A549 (cell line): ENCODE measurements at places on chromosomes 11 and 22.

- DNase-seq: peak; percentile 43
These were observed at the start of gene TRPC6 for GRCh38 chr11:101583251-101584128. Gene TRPC6 (minus strand): TSS chr11:101584007. CDS start chr11:101583503, 504 bp downstream.

GRCh38 chr11:131572423-131572822 lies 202.0 kb downstream of the NTM start:
- no peak for DNase-seq

DNA sequence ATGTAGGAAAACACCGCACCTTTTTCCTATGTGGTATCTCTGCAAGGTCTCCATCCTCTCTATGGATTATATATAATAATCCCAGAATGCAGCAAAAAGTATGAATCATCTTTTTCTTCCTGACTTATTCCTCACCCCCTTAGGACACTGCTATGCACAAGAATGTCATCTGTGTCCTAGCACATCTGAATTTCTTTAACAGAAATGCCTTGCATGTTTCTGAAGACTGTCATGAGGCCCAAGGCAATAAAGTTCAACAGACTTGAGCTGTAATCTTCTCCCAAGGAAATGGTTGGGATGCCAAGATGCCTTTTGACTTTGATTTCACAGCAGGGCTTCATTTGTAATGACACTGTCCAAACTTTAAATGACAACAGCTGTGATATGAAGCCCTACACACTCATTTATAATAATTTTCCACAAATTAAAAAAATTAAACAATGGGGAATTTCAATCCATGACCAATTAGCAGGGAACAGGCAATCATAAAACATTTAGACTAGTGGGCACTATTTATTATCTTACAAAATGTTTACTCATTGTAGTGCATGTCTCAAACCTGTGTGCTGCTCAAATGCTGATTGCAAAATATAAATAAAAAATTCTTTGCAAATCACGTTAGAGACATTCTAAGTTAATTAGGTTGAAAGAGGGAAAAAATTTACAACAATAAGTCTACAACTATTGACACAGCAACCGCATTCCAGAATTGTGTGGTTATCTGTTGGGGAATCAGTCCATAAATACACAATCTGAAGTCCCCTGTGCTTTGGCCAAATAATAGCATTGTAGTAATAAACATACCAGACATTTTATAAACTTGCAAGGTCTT lies 242.3 kb downstream of the SWAP70 start:
- DNase-seq: peak; percentile 96

- DNase-seq: no peak
These were observed 391.4 kb upstream of the CADM1 start for GRCh38 chr11:115895594-115895993.

DNA sequence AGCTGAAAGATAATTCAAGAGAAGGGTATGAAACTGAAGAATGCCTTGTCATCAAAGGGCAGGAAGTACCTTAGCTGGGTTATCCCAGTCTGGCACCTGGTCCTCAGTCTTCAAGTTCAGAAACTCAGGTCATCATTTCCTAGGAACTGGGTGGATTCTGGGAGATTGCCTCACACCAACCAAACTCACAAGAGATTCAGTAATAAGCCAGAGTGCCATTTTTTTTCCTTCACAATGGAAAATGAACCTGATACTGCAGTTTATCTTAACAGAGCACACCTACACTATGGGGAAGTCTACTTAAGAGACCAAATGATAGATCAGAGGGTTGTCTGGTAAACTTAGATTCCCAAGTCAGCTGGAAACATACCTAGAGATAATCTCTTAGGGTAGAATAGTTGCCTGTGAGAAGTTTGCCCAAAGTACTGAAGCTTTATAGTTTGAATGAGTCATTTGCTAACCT lies 3.8 kb upstream of the BUD13 start:
- DNase-seq: no peak

GRCh38 chr11:46686886-46687795 lies 13.3 kb downstream of the ARHGAP1 start:
- DNase-seq: no peak

- no peak for DNase-seq
These were observed 23.6 kb upstream of the TMA7B start for GRCh38 chr22:39936523-39937145.

DNA sequence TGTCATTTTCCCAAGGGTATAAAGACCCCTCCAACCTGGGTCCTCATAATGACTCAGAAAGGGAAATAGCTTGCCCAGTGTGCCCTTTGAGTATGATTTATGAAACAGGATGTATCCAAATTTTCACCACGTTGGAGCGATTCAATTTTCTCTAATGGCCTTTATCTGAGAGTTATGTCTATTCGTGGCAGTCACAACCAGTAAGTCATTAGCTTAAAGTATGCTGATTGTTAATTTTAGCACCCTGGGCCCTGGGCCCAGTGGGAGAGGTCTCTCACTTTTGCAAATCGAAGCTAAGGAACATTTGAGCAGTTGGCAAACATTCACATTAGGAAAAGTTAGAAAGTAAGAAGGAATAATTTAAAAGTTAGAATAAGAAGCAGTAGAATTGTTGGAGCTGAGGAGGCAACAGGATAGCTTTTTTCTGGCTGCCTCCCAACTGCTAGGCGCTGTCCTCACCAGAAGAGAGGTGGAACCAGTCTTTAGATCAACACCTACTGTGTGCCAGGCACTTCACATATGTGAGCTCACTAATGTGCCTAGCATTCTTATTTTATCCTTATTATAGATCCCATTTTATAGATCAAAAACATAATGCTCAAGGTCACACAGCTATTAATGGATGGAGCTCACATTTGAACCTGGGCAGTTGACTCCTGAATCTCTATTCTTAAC lies 24.5 kb downstream of the INSC start:
- DNase-seq: no peak
